ENCODE measurements at places on chromosomes 5 and 9.

GRCh38 chr9:16106021-16106571, 553.3 kb downstream of the CCDC171 start:
- no peak for DNase-seq

- DNase-seq = no peak
Measured at GRCh38 chr9:90645721-90646120, 3.1 kb upstream of the DIRAS2 start.

DNA sequence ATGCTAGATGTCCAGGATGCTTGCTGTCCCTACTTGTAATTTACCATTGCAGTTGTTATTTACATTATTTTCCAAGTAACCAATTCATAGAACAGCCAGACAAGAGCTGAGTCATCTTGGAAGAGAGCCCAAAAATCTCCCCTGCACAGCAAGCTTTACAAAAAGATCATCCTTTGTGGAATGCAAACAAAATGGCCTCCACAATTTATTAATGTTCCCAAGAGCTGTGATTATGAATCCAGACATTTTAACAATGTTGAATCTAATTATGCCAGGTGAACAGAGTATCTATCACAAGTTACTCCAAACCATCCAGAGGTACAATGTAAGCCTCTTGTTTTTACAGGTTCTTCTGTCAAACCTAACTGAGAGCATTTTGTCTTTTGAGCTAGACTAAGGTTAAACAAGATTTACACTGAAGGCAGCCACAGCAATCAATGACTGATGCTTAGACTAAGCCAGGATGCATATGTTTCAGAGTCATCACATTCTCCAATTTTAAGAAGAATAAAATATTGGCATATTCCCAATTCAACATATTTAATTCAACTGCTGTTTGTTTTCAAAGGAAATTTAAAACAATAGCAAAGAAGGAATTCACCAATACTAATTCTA, 95.3 kb upstream of the SLC12A2 start:
- DNase-seq = peak; percentile 94

GRCh38 chr5:173733425-173733824, 117.0 kb upstream of the BOD1 start:
- DNase-seq = no peak

GRCh38 chr9:132743931-132744479, 73.7 kb downstream of the GTF3C4 start:
- DNase-seq = no peak

DNA sequence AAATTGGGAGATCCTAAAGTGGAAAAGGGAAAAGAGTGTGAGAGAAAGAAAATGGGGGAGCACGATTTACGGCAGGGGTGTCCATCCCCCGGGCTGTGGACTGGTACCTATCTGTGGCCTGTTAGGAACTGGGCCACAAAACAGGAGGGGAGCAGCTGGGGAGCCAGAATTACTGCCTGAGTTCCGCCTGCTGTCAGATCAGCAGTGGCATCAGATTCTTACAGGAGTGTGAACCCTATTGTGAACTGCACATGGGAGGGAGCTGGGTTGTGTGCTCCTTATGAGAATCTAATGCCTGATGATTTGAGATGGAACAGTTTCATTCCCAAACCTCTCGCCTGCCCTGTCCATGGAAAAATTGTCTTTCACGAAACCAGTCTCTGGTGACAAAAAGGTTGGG, 108.3 kb upstream of the ADAMTSL1 start:
- DNase-seq = no peak

GRCh38 chr5:115940080-115940810, 22.0 kb upstream of the LVRN start:
- no peak for DNase-seq

GRCh38 chr5:138649775-138650174, 74.6 kb upstream of the HSPA9 start:
- DNase-seq = no peak

- DNase-seq = no peak
Measured at GRCh38 chr5:170481849-170482248, 22.0 kb upstream of the KCNIP1 start.

DNA sequence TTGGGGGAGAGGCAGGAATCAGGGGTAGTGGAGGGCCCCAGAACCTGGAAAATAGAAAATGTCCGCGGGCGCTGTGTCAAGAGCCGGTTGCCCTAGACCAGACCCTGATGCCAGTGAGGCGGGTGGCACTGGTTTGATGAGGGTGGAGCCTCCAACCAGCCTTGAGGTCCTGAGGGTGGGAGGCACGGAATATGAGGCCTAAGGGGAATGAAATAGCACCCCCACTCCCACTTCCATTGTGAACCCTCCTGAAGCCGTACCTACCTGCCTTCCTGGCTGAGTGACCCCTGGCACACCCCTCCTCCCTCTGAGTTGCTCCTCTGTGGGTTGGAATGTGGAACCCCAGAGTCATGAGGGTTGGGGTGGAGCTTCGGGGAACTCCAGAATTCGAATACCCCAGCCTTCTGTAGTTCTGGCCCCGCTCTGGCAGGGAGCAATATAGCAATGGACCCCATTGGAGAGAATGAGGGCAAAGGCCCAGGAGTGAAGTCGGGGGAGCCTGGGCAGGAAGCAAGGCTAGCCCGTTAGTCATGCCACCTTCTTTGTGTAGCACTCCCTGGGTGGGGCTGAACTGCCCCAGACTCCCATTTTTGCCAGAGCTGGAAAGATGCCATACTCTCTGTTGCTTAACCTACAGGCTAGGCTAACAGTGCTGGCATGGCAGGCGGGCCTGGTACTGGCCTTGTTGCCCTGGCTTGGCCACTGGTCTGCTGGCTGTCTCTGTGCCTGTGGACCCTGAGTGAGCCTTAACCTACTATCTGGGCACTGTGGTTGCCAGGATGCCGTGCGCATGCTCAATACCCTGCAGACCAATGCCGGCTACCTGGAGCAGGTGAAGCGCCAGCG, 1.0 kb downstream of the FPGS start:
- peak; percentile 49 for DNase-seq

- no peak for DNase-seq
Measured at GRCh38 chr5:122780296-122780695, 5.4 kb downstream of the SNX2 start.

GRCh38 chr5:68780299-68780955, 313.4 kb upstream of the SLC30A5 start:
- no peak for DNase-seq
